GM12891 (cell line): ENCODE measurements at places on chromosomes 12 and 14.

GRCh38 chr14:76312821-76313220 is 63.1 kb upstream of the ESRRB start:
- DNase-seq: no peak

- DNase-seq: no peak
These were observed 484.4 kb downstream of the ATP23 start for GRCh38 chr12:58425481-58426392.

GRCh38 chr12:69247268-69248018 is 8.1 kb downstream of the CPSF6 start:
- no peak for DNase-seq

DNA sequence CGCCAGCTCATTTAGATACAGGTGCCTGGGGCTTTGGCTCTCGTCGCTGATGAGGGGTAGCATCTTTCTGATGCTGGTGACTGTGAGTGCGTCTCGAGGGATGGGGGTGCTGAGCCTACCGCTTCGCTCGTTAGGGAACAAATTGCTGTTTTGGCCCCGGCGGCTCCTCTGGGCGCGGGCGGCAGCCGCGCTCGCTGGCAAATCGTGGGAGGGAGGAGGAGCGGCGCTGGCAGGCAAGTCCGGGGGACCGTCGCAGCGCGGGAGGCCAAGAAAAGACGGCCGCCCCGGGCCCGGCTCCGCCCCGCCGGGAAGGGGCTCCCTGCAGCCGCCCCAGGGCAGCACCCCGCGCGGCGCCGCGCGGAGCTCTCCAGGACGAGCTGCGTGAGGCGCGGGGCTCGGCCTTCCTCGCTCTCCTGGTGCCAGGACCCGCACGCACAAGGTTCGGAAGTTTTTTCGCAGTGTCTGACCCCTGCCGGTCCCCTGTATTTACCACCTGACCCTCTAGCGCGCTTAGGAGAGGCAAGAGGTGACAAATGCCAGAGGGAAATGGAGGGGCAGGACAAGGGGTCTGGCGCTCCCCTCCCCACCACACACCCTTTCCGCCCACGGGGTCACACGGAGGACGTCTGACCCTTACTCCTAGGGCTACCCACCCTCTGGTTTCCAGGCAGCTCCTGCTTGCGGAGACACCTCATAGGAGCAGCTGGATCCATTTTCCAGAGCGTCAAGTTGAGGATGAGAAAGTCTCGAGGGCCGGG is 899 bp upstream of the KCNH3 start:
- DNase-seq: no peak

DNA sequence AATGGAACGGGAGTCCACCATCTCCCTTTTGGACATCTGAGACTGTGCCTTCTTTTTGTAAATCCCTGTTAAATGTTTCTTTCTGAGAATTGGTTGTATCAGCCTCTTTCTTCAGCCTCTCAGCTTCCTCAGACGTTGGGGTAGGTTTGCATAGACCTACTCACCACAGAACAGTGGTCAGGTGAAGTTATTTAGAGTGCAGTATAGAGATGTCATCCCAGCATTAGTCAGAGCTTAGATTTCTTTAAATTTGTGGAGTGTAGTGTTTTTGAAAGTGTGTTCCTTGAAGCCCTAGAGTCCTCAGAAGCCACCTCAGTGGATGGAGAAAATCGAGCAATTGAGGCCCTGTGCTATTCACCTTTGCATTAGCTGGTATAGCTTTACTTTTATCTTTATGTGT is 8.9 kb upstream of the EEA1 start:
- DNase-seq: no peak

DNA sequence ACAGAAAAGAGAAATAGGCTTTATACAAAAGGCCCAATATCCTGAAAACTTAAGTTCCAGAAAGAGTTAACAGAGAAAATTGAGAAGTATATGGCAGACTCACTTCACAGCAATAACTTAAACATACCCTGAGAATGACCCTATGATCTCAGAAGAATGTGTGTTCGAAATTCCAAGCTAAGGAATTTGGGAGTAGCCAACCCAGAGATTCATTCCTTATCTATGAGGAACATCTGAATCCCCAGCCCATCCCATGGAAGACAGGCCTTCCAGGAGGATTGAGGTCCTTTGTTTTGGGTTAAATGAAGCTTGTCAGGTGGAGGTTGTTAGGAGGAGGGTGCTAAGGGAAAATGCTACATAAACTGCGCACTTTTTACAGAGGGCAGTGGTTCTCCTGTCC is 7.5 kb upstream of the SAV1 start:
- DNase-seq: no peak

- no peak for DNase-seq
These were observed 11.5 kb upstream of the CCDC91 start for GRCh38 chr12:28178775-28179174.

DNA sequence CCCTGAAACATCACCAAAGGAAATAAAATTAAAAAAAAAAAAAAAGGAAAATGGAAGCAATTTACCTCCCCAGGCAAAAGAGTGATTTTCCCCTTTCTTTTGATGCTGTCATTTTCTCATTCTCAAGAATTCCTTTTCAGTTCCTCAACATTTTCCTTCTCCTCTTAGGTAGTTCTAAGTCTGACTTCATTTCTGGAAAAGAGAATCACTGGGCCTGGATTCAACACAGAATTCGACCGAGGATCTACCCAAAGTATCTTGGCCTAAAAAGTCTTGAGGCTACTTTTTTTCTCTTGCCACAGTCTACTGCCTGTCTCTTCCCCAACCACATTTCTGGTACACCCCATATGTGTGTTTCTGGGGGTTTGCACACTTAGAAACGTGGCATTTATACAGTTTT is 717.8 kb upstream of the TBX3 start:
- no peak for DNase-seq

DNA sequence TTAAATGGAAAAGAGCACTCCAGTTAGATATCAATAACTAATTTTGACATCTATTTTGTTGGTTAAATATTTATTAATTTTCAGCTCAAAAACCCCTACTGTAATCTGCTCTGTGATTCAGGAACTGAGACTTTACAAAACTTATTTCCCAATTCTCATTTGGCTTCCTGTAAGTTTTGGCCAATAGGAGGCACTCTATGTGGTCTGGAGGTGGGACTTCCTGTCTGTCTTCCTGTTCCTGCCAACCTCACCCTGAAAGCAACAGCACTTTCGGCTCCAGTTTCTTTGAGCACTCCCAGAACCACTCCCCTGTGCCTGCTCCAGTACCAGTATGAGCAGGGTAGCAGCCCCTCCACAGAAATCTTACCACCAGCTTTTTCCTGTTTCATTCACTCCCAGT is 1027.0 kb downstream of the VRK1 start:
- DNase-seq: no peak

DNA sequence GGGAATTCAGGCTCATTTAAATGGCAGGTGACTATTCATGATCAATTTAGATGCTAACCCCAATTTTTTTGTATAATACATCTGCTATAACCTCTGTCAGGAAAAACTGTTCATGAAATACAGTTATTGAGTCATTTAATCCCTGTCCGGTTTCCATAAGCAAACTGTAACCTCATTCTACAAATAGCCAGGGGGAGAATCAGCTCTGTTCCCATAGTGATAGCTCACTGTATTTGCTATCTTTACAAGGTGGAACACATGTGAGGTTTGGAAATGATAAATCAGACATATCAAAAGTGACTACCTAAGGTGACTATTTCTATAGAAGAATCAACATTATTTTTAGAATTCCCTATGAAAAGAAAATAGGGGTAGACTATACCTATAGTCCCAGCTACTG is 38.6 kb upstream of the VPS33A start:
- no peak for DNase-seq

- no peak for DNase-seq
These were observed 220.2 kb downstream of the AEBP2 start for GRCh38 chr12:19659501-19659900.

DNA sequence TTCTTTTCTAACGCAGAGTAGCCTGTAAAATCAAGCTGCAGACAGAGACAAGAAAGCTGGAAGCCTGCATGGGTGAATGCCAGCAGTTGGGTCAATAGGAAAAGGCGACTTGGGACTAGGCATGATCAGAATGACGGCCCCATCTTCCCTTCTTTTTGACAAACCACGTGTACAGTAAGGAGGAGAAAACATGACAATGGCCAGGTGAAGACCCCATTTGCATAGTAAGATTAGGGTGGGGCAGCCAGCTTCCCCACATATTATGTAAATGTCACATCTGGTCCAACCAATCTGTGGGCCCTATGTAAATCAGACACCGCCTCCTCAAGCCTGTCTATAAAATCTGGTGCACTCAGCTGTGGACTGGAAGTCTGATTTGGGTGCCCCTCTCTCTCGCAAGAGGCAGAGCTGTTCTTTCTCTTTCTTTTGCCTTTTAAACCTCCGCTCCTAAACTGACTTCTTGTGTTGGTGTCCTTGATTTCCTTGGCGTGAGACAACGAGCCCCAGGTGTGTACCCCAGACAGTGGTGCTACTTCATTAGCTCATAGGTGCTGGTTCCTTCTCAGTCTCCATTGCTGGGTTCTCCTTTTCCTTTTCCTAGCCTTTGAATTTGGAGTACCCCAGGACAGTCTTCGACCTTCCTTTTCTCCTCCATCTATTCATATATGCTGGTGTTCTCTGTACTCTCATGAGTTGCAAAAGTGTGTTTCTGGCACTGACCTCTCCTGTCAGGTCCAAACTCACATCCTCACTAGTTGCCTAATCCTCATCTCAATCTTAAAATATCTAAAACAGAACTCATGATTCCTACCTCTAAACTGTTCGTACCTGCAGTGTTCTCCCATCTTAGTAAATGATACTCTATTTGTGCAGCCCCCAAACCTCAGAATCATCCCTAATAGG is 9.4 kb upstream of the DHRS7 start:
- DNase-seq: no peak

- no peak for DNase-seq
These were observed 154.5 kb downstream of the EGLN3 start for GRCh38 chr14:33796356-33796755.

DNA sequence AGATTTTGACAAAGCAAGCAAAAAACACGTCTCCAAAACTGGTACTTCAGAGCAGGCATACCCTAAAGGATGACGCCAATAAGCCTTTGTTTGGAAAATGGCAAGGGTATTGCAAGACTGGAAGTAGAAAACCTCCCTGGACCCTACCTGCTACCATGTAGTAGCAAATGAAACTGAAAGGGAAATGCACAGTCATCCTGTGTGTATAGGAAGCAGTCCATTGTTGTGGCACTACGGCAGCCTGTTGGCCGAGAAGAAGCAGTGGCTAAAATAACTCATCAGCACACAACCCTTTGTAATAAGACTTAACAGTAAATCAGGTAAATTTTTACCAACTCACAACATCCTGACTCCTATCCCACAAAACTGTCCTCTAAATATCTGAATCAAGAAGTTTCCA is 386.4 kb downstream of the RGS6 start:
- DNase-seq: no peak

DNA sequence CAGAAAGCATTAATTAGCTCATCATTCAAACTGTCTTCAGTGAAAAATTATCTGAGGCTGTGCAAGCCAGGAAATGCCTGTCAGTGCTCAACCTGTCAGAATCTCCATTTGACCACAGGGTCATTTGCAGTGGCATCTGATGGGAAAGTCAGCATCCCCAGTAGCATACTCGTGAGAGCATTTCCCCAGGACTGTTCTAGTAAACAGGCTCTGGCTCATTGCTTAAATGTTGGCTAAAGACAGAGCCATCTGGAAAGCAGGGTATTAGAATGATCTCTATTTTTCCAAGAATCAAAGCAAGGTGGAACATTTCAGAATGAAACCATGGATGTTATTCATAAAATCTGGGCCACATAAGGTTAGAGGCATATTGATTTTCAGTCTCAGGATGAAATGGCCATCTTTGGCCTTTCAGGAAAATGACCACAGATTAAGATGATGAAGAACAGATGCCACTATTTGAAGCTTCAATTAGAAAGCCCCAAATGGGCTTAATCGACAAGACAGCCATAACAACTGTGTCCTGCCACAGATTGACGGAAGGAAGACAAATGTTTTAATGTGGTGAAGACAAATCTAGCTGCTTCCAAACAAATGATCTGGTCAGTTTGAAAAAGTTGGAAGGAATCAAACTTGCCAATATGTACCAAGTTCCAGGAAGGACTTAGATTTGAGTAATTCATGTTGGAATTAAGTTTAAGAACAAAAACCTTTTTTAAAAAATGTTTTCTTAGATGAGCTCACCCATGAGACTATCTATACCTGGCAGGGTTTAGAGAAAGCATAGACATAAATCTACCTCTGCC is 94.0 kb upstream of the FAR2 start:
- no peak for DNase-seq

DNA sequence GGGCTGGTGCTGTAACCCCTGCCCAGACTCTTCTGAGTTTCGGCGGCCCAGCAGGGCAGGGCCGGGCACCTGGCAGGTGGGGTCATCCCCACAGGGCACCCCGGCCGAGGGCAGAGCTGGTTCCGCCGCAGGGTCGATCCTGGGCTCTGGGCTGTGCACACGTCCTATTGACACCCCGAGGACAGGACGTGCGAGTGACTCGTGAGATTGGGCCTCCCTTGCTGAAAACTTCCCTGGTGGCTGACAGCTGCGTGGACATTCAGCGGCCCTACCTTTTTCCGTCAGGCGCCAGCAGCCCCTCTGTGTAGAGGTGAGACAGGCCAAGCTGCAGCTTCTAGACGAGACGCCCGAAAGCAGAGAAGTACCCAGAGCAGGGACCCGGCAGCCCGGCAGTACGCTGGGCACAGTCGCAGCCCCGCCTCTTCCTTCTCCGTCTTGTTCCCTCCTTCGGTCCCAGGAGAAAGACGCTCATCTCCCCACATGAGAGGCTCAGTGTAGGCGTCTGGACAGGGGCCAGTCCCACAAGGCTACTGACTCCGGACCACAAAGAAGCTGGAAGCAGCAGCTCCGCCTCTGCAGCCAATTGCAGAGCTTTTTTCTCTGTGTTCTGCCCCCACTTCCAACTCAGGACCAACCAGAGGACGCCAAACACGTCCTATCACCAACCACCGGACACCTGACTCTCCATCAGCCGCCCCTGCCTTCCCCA is at the start of gene LRCOL1:
Gene LRCOL1 (minus strand): TSS at position 532 of the 709 bp plus-strand sequence. CDS start 4,331 bp downstream, outside the sequence.
- DNase-seq: no peak

DNA sequence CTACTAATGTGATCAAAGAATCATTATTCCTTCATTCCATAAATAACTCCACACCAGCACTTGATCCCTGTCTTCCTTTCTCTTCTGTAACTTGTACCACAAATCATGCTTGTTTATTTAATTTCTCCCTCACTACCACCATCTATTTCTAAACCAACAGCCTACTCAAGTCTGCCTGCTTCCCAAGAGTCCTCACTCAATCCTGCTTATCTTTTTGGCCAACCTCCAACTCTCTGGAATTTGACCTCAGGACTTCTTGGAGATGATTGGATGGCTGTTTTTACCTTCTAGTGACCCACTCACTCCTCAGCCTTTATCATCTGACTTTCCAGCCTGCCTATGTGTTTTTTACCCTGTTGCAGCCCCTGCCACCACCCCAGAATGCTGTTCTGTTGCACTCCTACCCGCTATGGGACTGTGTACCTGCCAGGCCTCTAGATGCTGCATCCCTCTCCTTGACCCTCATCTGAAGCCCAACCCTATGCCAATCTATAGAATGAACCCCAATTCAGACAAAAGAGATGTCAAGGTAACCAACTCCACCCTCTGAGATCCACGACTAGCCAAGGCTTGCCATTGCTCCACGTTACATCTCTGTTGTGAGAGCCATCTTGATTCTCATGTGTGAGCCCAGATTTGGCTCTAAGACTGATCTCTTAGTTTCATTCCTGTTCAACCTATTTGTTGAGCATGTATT is 150.2 kb upstream of the PLEKHG7 start:
- DNase-seq: no peak

GRCh38 chr12:24302708-24303107 is 353.2 kb upstream of the SOX5 start:
- DNase-seq: no peak
